ENCODE measurements at places on chromosomes 4 and X. TPM values are rescaled to one million over a fixed set of nuclear protein-coding genes. Genes with fewer than 3 reads are reported as not detected.

CABS1 gene
- total RNA-seq, result not detected

NAA11 gene
- total RNA-seq, result not detected

FSTL5 gene
- total RNA-seq, result 0.61 TPM

RHOXF1 gene
- total RNA-seq, result not detected

CXorf65 gene
- not detected for total RNA-seq

FAM133A gene
- total RNA-seq, result not detected

PTTG2 gene
- total RNA-seq, result 0.79 TPM

PDZD4 gene
- total RNA-seq, result 0.92 TPM

SCRG1 gene
- total RNA-seq, result 0.41 TPM

PDGFRA gene
- total RNA-seq, result 18.1 TPM

DIPK2B gene
- total RNA-seq, result 2.5 TPM

ETDB gene
- not detected for total RNA-seq

POF1B gene
- total RNA-seq, result 13.0 TPM

NXF2 gene
- not detected for total RNA-seq

MTNR1A gene
- total RNA-seq, result 0.57 TPM

PARM1 gene
- 22.2 TPM for total RNA-seq

LRIT3 gene
- 0.16 TPM for total RNA-seq

SUPT20HL1 gene
- not detected for total RNA-seq

CCNB3 gene
- total RNA-seq, result 0.52 TPM

FAM241A gene
- 1.2 TPM for total RNA-seq

RAB41 gene
- total RNA-seq, result not detected

UGT2A2 gene
- not detected for total RNA-seq

POLN gene
- total RNA-seq, result 1.9 TPM

CBR4 gene
- 11.5 TPM for total RNA-seq

All from pancreas (tissue), 10 donors.